Renal pelvis (tissue), 12 donors: ENCODE measurements at places on chromosomes 7 and 10. TPM values are rescaled to one million over a fixed set of nuclear protein-coding genes. Genes with fewer than 3 reads are reported as not detected.
A peak's percentile ranks its signal among the peaks of the same experiment; 100 is the strongest.

Gene CNPY1
- not detected for polyA plus RNA-seq

- DNase-seq = no peak
Measured at GRCh38 chr7:44159824-44160630, 18.9 kb upstream of the MYL7 start.

- no peak for DNase-seq
Measured at GRCh38 chr10:35937546-35937945, 295.4 kb upstream of the FZD8 start.

DNA sequence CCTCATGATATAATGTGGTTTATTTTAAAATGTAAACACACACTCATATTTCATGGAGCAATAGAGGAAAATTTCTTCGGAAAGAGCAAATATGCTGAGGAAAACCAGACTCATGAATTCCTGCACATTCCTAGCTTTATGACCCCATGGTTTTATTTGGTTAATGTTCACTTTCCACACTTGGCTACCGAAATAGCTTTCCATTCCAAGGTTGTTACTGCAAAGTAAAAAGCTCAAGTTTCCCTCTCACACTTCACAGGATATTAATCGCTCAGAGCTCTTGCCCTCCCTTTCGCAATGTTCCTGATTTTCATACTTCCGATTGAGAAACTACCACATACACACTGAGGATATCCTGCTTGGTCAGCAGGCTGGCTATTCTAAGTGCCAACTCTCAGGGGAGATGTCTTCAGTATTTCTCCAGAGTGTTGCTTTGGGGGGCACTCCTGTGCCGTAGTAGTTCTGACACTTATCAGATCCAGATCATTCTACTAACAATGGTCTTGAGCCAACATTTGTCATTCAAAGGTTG is 77.5 kb upstream of the STEAP1B start:
- DNase-seq = peak; percentile 81

GRCh38 chr10:102633287-102633686 is 11.0 kb upstream of the TRIM8 start:
- DNase-seq = no peak

- DNase-seq = no peak
Measured at GRCh38 chr10:53598914-53599313, 826.3 kb upstream of the MBL2 start.

Gene BTBD16
- 1.3 TPM for polyA plus RNA-seq

Gene HMX3
- 0.07 TPM for polyA plus RNA-seq

DNA sequence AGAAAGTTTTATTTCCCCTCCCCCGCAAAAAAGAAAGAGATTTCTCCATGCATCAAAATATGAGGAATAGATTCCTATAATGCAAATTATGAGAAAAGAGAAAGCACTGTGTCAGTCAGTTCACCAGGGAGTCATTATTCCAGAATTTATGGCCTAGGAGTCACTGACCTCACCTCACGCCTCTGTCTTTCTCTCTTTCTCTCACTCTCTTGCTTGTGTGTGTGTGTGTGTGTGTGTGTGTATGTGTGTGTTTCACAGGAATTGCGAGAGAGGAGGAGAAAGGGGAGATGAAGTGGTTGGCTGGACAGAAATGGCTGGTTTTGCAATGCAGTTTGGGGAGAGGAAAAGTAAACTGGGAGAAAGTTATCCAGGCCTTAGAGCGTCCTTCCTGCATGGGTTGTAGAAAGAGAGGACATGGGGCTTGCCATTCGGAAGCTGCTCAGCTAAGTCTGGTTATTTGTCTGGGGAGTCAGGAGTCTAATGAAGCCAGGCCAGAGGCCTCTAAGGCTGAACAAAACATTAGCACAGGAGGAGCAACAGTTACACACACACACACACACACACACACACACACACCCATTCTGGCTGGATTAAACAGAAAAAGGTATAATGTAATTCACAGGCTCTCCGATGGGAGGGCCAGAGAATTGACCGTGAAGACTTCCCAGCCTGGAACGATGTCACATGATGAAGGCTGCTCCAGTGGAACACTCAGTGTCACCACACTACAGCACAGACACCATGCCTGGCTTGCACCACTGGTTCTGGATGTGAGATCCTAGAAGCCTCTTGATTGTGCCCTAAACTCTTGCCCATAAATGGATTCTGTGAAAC is 12.8 kb upstream of the FFAR4 start:
- DNase-seq = no peak

DNA sequence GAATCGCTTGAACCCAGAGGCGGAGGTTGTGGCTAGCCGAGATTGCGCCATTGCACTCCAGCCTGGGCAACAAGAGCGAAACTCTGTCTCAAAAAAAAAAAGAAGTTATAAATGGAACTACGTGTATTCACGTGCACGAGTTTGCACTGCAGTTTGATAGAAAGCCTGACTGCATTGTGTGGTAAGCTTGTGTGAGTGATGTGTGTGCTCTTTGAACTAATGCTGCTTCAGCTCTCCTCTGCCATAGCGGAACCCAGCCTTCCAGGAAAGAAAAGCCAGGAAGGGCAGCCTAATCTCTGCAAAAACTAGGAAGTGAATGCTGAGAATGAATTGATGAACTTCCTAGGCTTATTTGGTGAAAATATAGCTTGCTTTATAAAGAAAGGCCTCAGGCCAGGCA is 15.6 kb upstream of the MKRN1 start:
- no peak for DNase-seq

- no peak for DNase-seq
Measured at GRCh38 chr10:56632537-56632936, 271.5 kb upstream of the ZWINT start.

GRCh38 chr7:53719122-53719521 is 683.7 kb downstream of the POM121L12 start:
- DNase-seq = no peak

Gene DOCK1
- polyA plus RNA-seq = 61.9 TPM

GRCh38 chr7:95376632-95377400 is 19.4 kb downstream of the PON3 start:
- DNase-seq = no peak

Gene WEE2
- polyA plus RNA-seq = 0.30 TPM

Gene FAM237B
- polyA plus RNA-seq = 0.96 TPM

DNA sequence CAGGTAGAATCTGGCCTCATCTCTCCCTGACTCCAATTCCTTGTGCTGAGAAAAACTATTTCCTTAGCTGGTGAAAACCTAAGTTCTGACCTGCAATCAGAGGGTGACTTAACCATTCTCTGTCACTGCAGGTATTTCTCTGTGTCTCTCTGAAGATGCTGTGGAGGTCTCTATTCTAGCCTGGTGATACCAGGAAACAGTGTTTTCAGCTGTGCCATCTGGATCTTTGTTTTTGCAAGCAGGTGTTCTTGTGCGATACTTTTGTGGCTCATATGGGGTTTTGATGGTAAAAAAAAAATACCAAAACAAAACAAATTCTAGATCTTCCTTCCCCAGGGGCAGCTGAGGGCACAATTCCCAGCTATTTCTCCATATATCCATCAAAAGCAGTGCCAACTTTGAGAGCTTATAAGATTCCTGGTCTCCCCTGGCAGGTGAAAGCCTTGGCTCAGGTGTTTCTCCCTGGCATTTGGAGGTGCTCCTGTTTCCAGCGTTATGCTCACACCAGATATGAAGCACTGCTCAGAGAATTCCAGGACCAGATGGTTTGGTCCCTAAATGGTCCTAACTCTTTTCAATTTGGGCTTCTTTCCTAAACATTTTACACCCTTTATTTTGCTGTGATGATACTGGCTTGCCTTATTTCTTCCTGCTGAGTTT is 9.9 kb upstream of the NPVF start:
- no peak for DNase-seq

DNA sequence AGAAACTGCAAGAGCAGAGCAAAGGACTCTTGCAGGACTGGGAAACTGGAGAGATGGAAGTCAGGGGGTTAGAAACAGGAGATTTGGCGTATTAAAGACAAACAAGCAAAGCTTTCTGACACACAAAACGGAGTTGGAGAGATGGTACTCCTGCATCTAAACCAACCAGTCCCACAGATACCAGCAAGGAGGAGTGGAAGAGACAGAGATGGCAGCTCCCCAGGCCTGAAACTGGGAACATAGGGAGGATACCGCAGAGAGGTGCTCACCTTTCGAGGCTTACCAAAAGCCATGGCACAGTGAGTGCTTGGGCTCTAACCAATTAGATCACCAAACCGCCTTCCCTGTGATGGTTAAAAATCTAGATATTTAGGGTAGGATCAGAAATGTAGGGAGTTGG is 4.8 kb upstream of the MBL2 start:
- no peak for DNase-seq

Gene TET1
- 9.9 TPM for polyA plus RNA-seq

GRCh38 chr10:99431190-99431760 is 851 bp upstream of the GOT1 start:
- no peak for DNase-seq

GRCh38 chr7:68547799-68548198 is 1050.5 kb upstream of the AUTS2 start:
- DNase-seq = no peak

- DNase-seq = no peak
Measured at GRCh38 chr7:1695800-1696454, 25.9 kb downstream of the ELFN1 start.

GRCh38 chr10:69358148-69358795 is 58.4 kb downstream of the TACR2 start:
- no peak for DNase-seq

Gene BMPER
- polyA plus RNA-seq = 27.8 TPM

Gene FAM25G
- polyA plus RNA-seq = not detected

Gene ZNF32
- 65.2 TPM for polyA plus RNA-seq

DNA sequence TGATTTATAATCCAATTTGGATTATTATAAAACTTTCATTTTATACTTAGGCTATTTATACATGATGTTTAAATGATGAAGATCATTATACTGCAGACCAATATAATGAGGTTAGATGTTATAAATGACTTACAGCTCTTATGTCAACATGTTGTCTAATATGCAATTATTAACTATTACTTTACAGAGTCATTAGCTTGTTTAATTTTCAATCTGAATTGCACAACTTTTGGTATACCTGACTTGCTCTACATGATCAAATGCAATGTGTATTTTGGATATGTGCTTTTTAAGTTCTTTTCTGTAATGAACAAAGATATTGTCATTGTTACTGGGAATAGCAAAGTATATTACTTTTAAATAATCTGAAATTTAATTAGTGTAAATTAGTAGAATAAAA is 569 bp downstream of the CD36 start:
- DNase-seq = no peak

Gene MIOS
- polyA plus RNA-seq = 45.2 TPM

GRCh38 chr7:159015454-159016410 is 128.9 kb downstream of the VIPR2 start:
- no peak for DNase-seq

- DNase-seq = peak; percentile 74
Measured at GRCh38 chr10:75971402-75972211, 540.2 kb downstream of the LRMDA start.

Gene OPALIN
- not detected for polyA plus RNA-seq

Gene GTPBP10
- 30.6 TPM for polyA plus RNA-seq

Gene ABCA13
- 1.8 TPM for polyA plus RNA-seq
